ENCODE measurements at places on chromosomes 12 and 14.

DNA sequence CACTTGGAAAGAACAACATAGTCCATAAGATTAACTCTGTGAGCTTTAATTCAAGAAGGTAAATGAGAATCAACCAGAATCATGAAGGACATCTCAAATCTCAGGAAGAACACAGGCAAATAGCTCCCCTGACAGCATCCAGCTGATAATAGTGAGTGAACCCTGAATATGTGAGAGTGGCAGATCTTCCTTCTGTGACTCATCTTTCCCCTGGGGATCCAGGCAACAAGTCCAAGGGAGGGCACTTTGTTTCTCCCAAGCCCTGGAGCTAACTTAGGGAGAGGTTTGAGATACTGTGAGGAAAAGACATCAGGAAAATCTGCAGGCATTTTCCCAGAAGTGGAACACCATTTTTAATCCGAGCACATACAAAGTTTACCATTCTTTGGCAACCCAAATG, 763.9 kb upstream of the MGAT4C start:
- DNase-seq: no peak

GRCh38 chr12:76820888-76821482, 57.1 kb downstream of the ZDHHC17 start:
- no peak for DNase-seq

DNA sequence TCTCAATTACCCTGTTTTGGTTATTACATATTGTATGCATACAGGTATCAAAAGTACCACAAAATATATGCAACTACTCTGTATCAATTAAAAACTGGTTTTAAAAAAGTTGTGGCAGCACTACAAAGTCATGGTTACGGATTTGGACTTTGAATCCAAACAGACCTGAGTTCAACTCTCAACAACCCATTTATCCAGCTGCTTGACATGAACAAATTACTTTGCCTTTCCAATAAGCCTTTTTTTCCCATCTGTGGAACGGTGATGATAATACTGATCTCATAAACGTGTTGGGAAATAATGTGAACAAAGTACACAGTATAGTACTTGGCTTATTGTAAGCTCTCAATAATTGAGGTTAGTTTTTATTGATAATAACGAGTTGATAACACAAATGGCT, 85.0 kb downstream of the MNAT1 start:
- DNase-seq: no peak

DNA sequence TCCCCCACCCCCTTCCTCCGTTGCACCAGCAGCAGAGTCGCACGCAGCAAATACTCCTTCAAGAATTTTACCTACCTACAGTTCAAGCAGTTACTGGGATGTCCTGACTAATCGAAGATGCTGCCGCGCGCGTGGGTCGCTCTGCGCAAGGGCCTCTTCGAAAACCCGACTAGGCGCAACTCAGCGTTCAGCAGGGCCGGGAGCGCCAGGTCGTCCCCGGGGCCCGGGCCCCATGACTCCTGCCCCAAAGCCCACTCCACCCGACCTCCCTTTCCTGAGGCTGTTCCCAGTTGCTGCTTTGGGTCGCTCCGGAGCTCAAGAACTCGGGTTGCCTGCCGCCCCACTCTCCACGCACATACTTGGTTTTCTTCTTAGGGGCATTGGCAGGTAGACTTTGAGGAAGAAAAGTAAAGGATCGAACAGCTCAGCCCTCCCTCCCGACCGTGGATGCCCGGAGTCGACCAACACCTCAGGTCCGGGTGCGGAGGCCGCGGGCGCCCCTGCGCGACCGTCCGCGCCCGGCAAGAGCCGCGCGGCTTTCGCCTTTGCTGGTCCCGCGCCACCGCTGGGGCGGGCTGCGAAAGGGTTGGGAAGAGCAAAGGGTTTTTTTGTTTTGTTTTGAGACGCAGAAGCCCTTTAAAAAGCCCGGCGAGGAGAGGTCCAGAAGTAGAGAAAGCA, 1.9 kb downstream of the BMP4 start:
- DNase-seq: peak; percentile 17

- no peak for DNase-seq
Measured at GRCh38 chr12:100494538-100494937, 20.9 kb downstream of the NR1H4 start.

DNA sequence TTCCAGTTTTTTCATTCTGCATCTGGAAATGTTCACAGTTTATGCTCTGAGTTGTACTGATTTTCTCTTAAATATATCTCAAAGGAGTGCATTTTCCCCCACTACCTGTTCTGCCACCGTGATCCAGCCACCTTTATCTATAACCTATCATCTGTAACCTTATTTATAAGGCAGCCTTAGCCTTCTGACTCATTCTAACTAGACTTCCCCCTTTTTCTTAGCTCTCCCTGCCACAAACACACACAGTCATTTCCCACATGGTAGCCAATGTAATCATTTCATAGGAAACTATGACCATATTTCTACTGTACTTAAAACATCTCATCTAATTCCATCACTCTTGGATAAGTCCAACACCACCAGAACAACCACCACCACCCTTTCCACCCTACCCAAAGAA, 10.8 kb upstream of the GYS2 start:
- DNase-seq: no peak

- DNase-seq: no peak
Measured at GRCh38 chr12:29234965-29235626, 86.0 kb downstream of the FAR2 start.

GRCh38 chr12:23561364-23562345, 387.8 kb downstream of the SOX5 start:
- no peak for DNase-seq

- DNase-seq: no peak
Measured at GRCh38 chr14:104296388-104297312, 158.3 kb downstream of the KIF26A start.

DNA sequence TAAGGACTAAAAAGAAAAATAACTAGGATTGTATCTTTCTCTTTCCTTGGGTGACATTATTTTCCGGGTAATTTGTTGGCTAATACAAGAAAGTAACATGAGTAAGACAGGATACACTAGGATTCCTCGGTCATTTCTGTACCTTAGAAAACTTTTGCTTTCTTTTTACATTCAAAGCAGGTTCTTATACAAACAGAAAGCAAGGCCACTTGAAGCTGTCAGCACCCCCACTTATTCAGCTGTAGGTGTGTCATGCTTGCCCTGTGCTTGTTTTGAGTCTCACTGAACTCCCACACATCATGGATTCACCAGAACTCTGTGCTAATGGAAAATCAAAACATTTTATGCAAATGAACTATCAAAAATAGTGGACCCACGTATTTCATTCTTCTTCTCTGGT, 266.8 kb upstream of the CLEC14A start:
- no peak for DNase-seq

DNA sequence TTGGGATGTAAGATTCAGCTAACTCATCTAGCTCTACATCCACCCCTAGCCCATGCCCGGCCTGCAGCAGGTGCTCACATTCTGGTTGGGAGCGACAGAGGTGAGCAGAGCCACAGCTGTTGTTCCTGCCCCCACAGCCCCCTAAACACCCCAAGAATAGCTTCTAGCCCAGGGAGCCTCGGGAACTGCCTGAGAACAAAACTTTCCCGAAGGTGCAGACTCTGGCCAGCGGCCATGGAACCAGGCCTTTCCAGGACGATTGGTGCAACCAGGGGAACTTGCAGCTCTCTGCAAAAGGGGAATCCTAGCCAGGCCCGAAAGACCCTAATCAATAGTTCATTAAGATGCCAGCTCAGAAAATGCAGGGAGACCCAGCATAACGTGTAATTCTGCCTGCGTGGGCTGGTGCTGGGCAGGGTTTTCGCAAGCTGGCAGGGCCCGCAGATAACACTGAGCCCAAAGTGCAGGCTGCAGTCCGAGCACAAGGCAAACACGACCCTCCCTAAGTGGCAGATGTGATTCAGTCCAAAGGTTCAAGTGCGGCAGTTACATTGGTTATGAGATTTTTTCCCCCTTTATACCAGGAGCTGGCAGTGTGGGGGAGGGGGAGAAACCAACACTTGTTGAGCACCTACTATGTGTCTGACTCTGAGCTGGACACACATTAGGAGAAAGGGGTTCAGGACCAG, 122.5 kb upstream of the MAP1LC3B2 start:
- DNase-seq: no peak

- DNase-seq: no peak
Measured at GRCh38 chr12:125049093-125049458, 16.2 kb upstream of the AACS start.

DNA sequence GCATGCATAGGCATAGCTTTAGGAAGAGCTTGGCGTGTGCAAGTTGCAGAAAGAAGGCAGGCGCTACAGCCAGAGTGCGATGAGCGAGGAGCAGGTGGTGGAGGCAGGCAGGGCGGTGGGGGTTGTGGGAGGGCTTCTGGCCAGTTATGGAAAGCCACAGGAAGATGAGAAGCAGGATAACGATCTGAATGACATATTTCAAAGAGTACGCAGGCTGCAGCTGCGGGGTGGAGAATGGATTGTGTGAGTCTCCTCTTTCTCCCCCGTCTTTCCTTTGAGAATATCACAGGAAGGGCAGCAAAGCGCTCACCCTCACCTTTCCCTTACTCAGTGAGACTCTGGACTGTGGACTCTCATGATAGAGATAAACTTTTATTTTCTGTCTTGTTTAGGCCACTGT, 48.7 kb upstream of the PLXNC1 start:
- no peak for DNase-seq

- DNase-seq: no peak
Measured at GRCh38 chr12:93256256-93256969, 121.3 kb upstream of the NUDT4 start.

Measured in activated CD4-positive, alpha-beta T cell treated with anti-CD3 and anti-CD28 coated beads, Interleukin-2, amount 50 U/mL, for 48 hours (primary cell).